ENCODE measurements at places on chromosomes 16 and 17.

DNA sequence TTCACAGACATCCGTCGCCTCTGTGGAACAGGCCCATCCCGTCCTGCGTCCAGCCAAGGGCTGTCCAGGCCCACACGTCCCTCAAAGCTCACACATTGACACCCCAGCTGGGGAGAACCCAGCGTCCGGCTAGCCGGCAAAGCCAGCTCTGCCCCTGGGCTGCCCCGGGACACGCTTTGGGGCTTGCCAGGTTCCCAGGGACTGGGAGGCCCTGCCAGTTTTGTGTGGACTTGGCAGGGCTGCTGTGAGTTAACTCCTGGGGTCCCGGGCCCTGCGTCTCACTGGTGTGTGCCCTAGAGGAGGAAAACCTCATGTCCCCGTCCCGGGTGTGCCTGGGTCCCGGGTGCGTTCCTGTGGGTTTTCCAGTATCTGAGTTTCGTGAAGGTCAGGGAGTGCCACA, 6.3 kb downstream of the SOX8 start:
- DNase-seq: no peak

GRCh38 chr17:49549691-49550678, 25.7 kb upstream of the NXPH3 start:
- DNase-seq: no peak

- no peak for DNase-seq
Measured at GRCh38 chr17:15650741-15651582, 31.5 kb upstream of the FBXW10B start.

DNA sequence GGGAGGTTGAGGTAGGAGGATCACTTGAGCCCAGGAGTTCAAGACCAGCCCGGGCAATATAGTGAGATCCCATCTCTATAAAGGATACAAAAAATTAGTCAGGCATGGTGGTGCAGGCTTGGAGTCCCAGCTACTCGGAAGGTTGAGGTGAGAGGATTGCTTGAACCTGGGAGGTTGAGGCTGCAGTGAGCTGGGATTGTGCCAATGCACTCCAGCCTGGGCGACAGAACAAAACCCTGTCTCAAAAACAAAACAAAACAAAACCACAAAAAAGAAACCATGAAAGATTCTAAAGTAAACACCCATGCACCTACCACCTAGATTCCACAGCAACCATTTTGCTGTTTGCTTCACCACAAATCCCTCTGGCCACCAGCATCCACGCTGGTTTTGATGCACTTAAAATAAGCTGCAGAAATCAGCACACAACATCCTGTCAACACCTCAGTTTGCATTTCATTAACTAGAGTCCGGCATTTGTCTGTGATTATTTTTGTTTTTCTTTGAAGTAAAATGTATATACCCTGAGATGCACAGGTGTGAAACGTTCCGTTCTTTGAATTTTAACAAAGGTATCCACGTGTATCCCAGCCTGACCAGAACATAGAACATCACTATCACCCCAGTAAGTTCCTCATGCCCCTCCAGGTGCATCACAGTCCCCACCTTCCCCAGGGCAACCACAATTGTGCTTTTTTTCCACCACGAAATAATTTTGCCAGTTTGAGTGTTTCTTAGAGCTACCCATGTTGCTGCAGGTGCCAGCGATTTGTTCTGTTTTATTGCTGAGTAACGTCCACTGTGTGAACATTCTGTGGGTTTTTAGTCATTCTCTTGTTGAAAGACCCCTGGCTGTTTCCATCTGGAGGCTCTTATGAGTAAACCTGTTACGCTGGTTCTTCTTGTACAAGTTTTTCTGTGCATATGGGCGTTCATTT, 191.5 kb downstream of the SEC14L1 start:
- no peak for DNase-seq

DNA sequence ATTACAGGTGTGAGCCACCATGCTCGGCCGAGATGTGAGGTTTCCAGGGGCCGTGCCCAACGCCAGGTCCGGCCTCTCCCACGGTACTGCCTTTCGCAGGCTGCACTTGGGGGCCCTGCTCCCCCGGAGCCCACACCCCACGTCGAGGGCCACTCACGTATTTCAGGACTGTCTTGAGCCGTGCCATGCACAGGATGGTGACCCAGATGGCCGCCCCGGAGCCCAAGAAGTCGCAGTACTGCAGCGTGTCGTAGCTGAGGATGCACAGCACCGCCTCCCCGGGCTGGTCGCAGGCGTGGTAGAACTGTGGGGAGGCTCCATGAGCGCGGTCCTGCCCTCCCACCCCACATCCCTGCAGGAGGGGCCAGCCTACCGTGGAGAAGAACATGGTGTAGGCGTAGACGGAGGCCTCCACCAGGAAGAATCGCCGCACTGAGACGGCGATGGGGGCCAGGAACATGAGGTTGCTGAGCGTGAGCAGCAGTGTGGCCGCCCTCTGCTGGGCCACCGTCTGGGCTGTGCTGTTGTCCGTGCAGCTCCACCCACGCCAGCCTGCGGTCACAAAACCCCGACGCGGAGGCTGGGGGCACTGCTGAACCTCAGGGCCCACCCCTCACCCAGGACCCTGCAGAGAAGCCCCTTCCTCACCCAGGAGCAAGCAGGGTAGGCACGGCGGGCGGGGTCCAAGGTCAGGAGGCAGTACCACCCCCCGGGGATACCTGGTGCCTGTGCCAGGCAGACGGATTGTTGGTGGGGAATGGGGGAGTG, 3.7 kb upstream of the MRPL28 start:
- no peak for DNase-seq

DNA sequence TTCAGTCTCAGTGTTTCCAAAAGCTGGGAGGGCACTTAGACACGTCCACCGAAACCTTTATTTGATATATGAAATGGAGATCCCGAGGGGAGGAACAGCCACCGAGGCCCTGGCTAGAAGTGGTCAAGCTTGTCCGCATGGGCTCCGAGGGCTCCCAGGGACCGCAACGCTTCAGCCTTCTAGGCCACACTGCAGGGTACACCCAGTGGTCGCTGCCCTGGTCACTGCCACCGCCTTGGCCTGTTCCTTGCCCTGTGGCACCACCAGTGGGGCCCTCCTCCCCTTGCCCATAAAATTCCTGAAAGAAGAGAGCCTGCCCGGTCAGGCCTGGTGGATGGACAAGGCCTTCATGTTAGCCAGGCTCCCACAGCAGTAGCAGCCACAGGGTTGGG, 43.8 kb upstream of the SMPD3 start:
- DNase-seq: no peak

GRCh38 chr17:30366536-30366935, 12.2 kb upstream of the CPD start:
- DNase-seq: no peak

DNA sequence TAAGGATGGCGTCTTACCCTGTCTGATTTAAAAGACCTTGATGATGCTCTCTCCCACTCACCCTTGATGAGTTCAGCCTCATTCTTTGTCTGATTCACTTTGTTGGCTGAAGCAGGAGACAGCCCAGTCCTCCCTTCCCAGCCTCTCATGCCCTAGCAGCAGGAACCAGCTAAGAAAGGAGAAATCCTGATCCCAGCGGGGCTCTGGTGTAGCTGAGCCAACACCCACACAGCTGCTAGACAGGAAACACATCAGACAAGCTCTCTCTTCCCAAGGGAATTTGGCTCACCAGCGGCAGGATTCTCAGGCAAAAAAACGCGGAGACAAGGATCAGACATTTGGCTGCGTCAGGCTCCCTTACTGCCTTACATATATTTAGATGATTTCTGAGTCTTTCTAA, 211.5 kb downstream of the CDH11 start:
- no peak for DNase-seq

GRCh38 chr17:60381958-60382357, 10.0 kb downstream of the USP32 start:
- no peak for DNase-seq

DNA sequence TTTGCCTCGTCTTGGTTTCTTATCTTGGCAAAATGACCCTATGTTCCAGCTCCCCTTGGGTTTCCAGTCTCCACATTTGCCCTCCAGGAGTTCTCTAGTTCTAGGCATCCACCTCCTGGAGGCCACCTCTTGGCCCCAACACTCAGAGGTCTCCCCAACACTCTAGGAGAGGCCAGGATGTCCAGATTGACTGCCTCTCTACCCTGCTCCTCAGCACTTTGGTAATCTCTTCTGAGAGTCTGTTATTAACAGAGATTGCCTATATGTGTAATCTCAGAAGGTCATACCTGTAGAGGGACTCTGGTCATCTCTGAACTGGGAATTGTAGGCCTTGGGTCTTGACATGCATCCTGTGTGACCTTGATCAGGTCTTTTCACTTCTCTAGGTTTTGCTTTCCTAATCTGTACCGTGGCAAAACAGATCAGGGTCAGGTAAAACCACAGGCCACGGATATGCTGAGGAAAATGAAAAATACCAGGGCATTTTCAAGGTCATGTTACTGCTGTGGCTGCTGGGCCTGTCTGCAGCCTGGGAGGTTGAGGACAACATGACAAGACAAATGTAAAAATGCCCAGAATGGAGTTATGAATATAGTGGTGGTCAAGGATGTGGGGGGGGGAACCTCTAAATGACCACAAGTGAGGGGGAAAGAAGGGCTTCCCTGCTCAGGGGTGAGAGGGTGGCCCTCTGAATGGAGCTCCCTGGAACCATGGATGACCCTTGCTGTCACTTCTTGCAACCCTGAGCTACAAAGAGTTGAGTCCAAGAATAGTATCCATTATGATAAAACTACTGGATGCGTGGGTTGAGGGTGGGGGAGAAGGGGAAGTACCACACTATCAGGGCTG, 5.0 kb upstream of the CCL4L2 start:
- no peak for DNase-seq

DNA sequence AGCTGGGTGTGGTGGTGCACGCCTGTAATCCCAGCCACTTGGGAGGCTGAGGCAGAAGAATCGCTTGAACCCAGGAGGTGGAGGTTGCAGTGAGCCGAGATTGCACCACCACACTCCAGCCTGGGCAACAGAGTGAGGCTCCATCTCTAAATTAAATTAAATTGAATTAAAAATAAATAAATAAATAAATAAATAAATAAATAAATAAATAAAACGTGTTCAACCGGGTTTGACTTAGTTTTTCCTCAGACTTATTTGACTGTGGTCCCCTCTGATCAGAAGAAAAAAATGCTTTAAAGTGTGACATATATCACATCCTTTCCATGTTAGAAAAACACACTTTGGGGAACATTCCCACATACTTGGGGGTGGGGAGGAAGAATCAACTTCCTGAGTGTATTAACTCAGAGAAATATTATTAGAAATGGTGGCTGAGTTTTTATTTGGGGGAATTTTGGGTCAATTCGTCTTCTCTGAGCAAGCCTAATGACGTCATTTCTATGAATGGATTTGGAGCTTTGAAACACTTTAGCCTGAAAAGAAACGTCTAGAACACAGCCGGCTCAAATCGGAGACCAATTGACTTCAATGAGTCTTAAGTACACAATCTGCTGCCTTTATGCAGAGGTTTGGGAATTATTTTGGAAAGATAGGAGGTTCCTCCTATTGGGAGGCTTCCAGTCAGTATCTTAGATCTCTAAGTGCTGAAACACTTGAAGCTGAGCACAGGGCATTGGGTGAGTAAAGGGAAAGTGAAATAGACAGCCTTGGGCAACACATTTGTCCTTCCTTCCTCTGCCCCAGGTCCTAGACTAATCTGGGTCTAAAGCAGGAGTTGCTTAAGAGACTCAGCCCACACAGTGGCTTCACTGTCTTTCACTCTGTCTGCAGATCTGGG, 132.6 kb downstream of the PITPNC1 start:
- no peak for DNase-seq

GRCh38 chr16:88596483-88596882, 26.3 kb downstream of the ZC3H18 start:
- no peak for DNase-seq

DNA sequence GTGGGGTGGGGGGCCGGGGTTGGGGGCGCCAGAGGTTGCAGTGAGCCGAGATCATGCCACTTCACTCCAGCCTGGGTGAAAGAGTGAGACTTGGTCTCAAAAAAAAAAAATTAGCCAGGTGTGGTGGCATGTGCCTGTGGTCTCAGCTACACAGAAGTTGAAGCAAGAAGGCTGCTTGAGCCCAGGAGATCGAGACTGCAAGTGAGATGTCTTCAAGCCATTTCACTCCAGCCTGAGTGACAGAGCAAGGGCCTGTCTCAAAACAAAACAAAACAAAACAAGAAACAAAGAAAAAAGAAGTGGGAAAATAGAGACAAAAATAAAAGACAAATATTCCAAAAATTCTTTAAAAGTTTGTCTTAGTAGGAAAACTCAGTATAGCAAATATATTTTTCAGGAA, 135.1 kb upstream of the CORO6 start:
- no peak for DNase-seq

DNA sequence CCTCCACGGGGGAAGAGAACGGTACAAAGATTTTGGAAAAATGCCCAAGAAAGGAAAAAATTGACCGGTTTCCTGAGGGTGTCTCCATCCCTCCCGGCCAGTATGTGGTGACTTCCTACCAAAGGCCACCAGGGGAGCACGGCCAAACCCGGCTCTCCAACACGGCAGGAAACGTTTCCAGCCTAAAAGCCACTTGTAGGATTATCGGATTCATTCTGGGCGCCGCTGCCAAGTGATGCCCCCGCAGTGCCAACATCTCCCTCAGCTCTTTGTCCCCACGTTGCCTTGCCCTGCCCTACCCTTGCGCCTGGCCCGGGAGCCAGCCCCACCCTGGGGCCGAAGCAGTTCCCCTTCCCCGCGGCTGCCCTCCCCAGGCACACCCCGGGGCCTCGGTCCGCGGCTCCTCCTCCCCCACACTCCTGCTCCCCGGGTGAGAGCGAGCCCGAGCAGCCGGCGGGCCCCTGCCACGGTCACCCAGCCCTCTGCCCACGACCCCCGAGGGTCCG, 688 bp downstream of the CRK start:
- no peak for DNase-seq

- DNase-seq: no peak
Measured at GRCh38 chr17:12727076-12727760, 61.5 kb downstream of the MYOCD start.

- DNase-seq: no peak
Measured at GRCh38 chr16:20760346-20760745, 3.5 kb upstream of the ACSM3 start.

GRCh38 chr17:29156781-29157180, 23.4 kb downstream of the MYO18A start:
- no peak for DNase-seq

- no peak for DNase-seq
Measured at GRCh38 chr17:73189417-73190099, 3.3 kb upstream of the COG1 start.

- DNase-seq: no peak
Measured at GRCh38 chr16:80066805-80067580, 466.5 kb upstream of the MAF start.

DNA sequence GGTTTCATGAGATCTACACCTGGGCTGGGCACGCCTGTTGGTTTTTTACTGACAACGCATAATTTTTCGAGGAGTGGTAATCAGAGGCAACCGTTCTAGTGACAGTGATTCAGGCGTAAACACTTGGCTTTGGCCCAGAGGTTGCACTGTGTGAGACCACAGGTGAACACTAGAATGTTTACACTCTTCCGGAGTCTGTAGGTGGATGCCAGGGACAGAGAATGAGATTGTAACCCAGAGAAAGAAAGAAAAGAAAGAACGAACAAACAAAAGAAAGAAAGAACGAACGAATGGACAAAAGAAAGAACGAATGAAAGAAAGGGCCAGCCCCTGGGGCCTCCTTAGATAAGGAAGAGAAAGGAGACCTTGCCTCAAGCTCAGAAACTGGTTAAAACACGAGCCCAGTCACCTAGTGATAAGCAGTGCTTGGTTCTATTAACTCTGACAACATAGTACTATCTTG, 113.2 kb downstream of the PRKCB start:
- DNase-seq: peak; percentile 19

Measured in stimulated activated CD4-positive, alpha-beta T cell treated with anti-CD3 and anti-CD28 coated beads, Interleukin-1b, Interleukin-23, amount 100 ng/mL, for 1 hour (primary cell).